ACHN (cell line): ENCODE measurements at places on chromosomes 3 and 15.
A peak's percentile ranks its signal among the peaks of the same experiment; 100 is the strongest.

GRCh38 chr3:151843275-151843674, 29.4 kb downstream of the AADAC start:
- DNase-seq, result no peak

DNA sequence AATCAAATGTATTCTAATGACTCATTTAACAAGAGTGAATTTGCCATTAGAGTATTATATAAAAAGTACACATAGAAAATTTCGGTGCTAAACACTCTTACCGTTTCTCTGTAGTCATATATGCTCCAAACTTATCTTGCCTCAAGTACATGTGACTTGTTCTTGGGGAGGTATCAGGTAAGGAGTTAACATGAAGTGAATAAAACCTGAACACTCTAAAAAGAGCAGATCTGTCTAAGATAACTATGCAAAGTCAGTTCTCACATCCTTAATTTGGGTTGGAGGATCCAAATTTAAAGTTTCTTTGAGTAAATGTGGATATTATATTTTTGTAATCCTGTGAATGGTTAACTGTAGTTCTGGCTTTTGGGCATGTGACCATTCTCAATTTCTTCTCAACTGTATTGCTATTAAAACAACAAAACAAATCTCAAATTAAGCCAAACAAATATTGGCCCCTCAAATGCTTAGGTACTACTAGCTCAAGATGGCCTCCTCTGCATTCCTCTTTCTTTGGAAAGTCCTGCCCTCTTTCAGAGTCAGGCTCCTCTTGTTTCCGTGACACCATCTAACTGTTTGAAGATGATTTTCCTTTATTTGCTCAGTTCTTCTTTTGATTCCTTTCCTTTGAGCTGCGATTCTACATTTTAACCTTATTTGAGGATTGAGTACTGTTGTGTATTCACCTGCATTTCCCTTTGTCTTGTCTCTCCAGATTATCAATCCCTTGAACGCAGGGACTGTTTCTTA, 4.2 kb downstream of the EDEM1 start:
- no peak for DNase-seq

- DNase-seq, result peak; percentile 59
These were observed 216.1 kb downstream of the MTHFS start for GRCh38 chr15:79680720-79681119.

DNA sequence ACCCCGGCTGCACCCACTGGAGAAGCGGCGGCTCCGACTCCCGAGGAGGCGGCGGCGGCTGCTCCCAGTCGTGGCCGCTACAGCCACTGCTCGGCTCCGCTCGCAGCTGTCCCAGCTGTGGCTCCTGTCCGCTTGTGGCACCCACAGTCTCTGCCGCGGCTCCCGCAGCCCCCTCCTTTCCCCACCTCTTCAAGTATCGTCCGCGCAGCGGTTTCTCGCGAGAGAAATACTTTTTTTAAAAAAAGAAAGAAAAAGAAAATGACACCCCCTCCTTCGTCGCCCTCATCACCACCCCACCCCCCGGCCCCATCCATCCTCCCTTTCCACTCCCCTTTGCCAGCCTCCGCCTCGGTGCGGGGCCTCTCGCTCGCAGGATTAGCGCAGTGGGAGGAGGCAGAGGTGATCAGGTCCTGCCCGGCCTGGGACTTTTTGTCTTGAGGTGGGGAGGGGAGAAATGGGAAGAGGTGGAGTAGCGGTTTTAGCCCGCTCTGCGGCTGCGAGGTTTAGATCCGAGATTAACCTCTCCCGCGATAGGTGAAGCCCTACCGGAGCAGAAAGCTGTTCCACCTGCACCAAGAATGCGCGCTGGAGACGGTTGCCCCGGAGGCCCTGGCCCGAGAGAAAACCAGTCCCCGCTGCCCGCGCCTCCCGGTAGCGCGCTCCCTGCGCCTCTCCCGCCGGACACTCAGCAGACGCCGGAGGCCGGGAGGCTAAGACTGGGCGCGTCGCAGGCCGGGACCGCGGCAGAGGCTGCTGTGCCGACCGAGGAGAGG, at the start of gene FBN1:
TSS of gene FBN1 (minus strand) at position 152 of the 773 bp plus-strand sequence. CDS start 940 bp downstream, outside the sequence.
- peak; percentile 89 for DNase-seq

GRCh38 chr3:58025837-58026569, 17.8 kb downstream of the FLNB start:
- DNase-seq, result no peak

DNA sequence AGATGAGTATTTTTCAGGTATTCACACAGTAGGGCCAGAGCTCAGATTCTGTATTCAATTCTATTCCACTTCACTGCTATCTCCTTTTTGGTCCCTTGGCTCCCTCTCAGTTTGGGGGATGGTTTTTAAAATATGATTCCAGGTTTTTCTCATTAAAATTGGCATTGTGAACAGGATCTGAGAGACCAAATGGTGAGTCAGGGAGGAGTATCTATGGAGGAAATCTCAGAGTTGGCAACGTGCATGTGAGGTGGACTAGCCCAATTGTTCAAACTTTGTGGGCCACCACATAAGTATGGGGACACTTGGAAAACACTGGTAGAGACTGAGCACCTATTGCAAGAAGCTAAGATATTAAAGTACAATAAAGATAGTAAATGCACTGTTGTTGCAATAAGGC, 53.9 kb upstream of the TTC14 start:
- no peak for DNase-seq

DNA sequence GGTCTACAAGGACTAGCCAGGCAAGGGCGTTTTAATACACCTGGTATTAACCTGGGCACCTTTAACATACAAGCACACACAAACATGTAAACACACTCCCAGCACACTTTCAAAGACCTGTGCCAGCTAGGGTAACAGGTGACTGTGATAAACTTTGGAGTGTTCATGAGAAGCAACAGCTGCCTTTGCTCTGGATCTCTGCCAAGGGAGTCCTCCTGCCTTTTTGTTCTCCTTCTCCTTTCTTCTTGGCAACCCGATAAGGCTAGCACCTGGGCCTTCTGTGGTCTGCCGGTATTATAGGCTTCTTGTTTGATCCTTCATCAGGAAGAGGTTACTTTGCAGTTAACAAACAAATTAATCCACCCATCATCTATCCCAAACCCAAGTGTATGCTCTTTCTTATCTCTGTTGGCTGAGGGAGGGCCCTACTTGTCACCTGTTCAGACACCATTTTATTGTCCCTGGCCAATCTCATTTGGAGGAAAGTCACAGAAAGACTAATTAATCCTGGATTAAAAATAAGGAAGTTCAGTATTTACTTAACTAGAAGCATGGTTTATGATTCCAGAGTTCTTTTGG, at the start of gene RETNLB:
TSS of gene RETNLB (minus strand) at position 7 of the 579 bp plus-strand sequence. CDS start 225 bp downstream, outside the sequence.
- DNase-seq, result no peak

DNA sequence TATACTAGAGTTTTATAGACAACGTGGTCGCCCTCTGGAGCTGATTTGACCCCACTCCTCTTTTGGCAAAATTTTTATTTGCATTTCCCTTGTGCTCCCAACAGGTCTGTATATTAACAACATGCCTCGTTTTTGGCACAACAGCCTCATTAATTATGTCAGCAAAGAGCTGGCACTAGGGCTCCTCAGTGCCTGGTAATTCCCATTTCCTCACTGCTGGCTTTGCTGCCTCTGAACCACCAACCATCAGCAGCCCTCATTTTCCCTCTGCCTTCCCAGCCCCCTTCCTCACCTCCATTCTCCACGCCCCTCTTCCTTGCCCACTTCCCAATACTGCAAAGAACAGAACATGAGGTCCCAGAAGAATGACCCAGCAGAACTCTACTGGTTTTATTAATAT, 204.8 kb downstream of the ABHD5 start:
- DNase-seq, result no peak

GRCh38 chr15:36294359-36294758, 285.1 kb upstream of the CDIN1 start:
- no peak for DNase-seq

- DNase-seq, result no peak
These were observed 254.5 kb upstream of the SOX2 start for GRCh38 chr3:181457190-181457589.

DNA sequence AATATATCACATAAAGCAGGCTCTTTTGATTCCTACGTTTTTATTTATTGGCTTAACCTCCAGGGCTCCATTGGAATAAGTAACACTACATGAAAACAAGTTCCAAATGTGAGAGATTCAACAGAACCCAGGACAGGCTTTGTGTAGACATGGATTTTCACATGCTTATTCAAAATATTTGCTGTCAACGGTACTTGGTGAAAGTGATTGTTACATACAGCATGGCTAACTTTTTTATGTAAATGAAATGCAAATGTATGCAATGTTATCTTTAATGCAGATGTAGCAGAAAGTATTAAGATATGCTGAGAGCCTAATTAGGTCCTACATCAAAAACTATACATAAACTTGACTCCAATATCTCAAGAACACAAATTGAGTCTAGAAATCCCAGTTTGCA, 212.0 kb downstream of the RORA start:
- no peak for DNase-seq

DNA sequence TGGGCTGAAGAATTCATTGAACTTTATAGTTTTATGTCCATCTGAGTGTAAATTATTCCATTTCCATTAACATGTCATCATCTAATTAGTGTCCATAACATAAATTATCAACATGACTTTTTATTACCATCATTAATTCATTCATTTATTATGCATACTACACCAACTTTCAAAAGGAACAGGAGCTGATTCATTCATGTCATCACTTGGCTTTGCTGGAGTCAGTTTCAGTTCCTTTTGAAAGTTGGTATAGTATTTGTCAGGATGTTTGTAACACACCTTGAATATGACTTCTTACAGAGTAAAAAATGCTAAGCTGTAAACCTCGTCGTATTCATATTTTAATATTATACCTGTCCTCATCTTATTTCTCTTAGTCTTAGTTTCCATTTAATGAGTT, 298.0 kb upstream of the RBMS3 start:
- no peak for DNase-seq

DNA sequence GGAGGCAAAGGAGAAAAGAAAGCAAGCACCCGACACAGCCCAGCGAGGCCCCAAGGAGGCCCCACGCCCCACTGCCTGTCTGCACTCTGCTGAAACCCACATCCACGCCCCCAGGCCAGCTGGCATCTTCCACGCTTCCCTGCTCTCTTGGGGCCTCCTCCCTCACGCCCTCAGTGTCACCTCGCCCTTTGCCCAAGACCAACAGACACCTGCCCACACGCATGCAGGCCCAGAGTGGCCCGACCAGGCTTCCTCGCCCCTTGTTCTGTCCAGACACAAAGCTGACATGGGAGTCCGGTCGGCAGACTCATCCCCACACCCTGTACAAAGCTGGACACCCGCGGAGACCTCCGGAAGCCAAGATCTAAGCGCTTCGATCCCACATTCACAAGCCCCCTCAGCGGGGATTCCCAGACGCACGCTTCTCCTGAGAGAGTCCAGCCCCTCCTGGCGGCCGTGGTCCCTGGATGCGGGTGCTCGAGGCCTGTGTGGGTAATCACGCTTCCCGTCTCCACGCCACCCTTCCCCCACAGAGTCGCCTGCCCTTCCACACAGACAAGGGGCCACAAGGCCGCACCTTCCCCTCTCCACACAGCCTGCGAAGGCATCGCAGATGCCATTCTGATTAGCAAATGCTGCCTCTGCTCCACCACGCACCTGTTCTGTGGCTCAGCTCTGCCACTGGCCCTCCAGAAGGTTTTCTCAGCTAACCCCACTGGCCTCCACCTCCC, 176.6 kb downstream of the XXYLT1 start:
- peak; percentile 15 for DNase-seq

DNA sequence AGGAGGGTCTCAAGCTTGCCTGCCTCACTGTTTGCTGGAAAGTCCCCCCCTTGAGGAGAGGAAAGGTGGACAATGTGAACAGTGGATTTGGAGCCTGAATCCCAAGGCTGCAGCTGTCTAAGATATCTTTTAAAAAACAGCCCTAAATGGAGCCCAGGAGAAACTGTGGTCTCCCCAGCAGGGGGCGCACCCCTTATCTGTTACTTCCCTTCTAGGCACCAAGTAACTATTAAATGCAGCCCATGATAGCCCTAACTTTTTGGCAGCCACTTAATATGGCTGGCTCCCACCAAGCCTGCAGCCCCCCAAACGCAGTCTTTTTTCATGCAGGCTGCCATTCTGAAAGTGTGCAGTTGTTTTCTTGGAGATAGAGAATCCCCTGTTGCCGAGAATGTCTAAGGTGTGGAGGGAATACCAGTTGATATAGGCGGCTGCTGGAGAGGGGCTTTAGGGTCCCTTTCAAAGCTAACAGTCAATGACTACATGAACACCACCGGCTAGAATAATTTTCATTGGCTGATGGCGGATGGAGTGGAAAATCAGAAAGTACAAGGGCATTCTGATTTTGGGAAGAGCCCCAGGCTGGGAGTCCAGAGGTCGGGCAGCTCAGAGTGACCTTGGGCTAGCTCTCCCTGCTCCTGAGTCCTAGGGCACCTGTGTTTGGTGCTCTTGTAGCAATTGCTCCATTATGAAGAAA, 1.3 kb downstream of the RHCG start:
- peak; percentile 26 for DNase-seq

- no peak for DNase-seq
These were observed 32.1 kb upstream of the TJP1 start for GRCh38 chr15:29854413-29854812.

GRCh38 chr3:187742351-187743171, 2.7 kb downstream of the BCL6 start:
- no peak for DNase-seq

GRCh38 chr3:161415506-161416231, 44.4 kb upstream of the SPTSSB start:
- no peak for DNase-seq

DNA sequence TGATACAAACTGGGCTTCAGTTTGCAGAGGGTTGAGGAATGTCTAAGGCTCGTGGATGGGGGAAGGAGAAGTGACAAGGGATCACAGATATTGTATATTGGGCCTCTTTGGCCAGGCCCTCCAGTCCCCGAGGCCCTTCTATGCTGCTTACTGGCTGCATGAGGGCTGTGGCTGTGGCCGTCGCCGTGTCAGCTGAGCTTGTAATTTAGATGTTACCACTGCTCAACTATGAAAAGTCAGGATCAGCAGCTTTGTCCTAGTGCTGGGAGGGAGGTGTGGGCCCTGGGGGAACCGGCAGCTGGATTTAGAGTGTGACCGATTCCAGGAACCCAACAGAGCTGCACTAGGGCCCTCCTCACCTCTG, 51.6 kb downstream of the CACNA1D start:
- no peak for DNase-seq

GRCh38 chr15:70113304-70113700, 15.6 kb upstream of the TLE3 start:
- no peak for DNase-seq

DNA sequence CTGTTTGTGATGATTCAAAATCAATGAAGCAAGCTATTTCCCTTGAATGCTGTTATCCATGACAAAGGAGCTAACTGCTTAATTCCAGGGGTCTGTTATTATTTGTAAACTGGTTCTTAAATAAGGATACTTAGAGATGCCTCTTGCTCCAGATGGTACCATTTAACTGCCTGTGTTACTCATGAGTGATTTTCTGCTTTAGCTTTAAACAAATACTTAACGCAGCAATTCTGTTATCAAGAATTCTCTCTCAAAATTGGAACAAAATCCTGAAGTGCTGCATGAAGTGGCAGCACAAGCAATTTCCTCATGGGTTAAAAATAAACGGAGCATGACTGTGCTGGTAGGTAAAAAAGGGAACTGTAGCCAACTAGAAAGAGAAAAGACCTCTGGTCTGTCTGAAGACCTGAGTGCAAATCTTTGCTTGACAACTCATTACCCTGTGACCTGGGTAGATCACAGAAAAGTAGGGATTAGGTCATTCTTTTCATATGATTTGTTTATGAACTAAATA, 62.5 kb upstream of the GBE1 start:
- peak; percentile 46 for DNase-seq
